Fibroblast of villous mesenchyme (primary cell): ENCODE measurements at places on chromosomes 12 and 14. TPM values are rescaled to one million over a fixed set of nuclear protein-coding genes. Genes with fewer than 3 reads are reported as not detected.

Gene VRTN
- total RNA-seq, result not detected in 2 replicates

Gene CRACR2A
- 9.5 and 15.5 TPM in 2 replicates for total RNA-seq

Gene GDF3
- total RNA-seq, result not detected in 2 replicates

Gene KCNC2
- 0.43 TPM in 1 of 2 replicates, not detected in the other for total RNA-seq

Gene ANO4
- 8.4 and 13.8 TPM in 2 replicates for total RNA-seq

Gene TAS2R9
- not detected in 2 replicates for total RNA-seq

Gene NR4A1
- total RNA-seq, result 2.2 and 2.9 TPM in 2 replicates

Gene DAO
- not detected in 2 replicates for total RNA-seq

Gene SDSL
- total RNA-seq, result 3.5 and 5.2 TPM in 2 replicates

DNA sequence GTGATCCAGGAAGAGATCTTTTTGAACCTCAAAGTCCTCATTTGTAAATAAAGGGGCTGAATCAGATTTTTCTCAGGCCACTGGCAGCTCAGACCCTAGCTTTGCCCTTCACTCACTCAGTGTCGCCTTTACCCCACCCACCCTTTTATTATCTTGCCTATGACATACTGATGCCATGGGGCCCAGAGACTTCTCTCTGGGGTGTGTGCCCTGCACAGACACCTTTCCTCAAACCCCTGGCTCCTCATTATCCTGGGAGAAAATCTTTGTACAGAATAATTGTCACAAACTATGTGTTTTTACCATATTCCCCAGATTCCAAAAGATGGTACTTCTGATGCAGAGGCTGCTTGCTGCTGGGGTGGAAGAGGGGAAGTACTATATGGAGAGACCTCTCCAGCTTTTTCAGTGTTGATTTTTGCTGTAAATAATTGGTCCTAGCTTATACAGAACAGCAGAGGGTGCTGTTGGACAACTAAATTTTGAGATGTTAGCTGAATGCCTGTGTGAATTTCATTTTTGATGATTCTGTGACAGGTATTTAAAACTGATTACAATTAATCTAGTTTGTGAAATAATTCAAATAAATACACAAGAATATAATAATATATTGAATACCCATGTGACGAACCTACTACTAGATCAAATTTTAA is 53.9 kb upstream of the DCD start:
- DNase-seq, result peak; percentile 51

DNA sequence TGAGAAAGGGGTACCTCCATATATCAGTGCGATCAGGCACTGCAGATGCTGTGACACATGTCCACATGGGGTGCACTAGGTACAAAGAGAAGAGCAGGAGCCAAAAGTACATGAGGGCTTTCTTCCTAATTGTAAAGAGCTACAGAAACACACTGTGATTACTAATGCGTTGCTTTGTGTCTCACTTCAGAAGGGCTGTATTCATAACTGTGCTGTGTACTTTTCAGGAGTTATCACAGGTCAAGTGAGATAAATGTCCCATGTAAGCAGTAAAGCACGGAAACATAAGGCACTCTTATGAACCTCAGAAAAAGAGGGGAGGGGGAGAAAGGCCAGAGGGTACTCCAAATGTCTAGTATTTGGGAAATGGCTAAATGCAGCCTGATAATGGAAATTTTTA is 10.6 kb downstream of the SPRING1 start:
- DNase-seq, result no peak

- DNase-seq, result peak; percentile 70
Observed at GRCh38 chr12:18580291-18580690, 157.5 kb downstream of the PLCZ1 start.

GRCh38 chr14:54356172-54356571 is 40.6 kb upstream of the CDKN3 start:
- peak; percentile 60 for DNase-seq

GRCh38 chr12:77584860-77585259 is 245.8 kb upstream of the NAV3 start:
- DNase-seq, result no peak

GRCh38 chr14:77979666-77980351 is 179.9 kb downstream of the ADCK1 start:
- no peak for DNase-seq

DNA sequence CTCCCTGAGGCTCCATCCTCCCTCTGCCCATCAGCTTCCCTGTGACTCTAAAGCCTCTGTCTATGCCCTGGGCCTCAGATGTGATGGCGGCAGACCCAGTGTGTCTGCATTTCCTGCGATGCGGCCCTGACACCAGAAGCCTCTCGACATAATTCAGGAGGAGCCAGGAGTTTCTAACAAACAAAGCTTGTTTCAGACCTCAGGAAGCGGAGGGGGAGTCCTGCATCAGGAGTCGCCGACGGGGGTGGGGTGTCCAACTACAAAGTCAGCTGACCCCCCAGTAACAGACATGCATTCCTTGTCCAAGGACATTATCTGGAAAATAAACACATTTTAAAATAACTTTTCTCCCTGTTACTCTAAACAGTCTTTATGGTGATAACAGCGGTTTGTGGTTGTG is 167.5 kb downstream of the DPF3 start:
- peak; percentile 85 for DNase-seq

DNA sequence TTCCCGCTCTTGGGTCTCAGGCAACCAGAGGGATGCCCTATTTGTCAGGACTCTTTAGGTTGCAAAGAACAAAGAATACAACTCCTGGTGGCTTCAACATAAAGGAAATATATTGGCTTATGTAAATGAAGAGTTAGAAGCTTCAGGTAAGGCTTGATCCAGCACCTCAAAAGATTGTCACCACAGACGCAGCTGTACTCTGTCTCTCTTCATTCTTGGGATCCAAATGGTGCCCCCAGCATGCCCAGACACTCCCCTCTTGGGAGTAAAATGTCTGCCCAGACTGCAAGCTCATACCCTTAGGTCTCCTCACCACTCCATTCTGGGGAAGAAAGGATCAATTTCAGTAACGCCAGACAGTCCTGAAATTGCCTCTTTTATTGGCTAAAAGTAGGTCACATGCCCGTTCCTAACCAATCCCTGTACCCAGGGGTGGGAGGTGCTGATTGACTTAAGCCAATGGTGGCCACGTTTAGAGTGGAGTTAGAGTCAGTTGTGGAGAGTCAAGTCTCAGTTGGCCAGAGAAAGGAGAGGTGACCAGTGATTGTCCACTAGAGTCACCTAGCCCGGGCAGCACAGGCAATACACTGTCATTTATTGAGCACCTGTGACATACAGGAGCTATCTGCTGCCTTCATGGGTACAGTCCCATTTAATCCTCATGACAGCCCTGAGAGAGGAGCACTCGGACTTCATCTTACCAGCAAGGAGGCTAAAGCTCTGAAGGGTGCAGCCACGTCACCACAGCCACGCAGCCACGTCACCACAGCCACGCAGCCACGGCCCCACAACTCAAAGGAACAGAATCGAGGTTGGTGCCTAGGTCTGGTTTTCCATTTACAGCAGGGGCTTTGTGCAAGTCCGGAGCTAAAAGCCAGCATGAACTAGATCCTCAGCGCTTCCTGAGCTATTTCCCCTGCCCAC is 19.7 kb upstream of the BEGAIN start:
- no peak for DNase-seq

DNA sequence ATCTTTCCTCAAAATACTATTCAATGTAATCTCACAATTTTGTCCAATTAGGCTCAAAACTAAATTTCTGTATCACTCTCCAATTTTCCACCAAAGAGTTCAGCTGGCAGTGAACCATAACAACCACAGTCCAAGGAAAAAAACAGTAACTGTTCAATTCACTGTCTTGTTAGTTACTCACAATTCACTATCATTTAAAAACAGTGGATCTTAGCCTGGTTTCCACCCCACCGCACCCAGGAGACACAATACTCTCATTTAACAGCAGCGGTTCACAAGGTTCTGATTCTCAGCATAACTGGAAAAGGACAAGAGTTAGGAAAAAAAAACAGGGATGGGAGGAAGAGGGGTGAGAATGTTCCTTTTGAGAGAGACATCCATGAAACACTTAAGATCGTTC is 40.5 kb downstream of the MED13L start:
- DNase-seq, result no peak

DNA sequence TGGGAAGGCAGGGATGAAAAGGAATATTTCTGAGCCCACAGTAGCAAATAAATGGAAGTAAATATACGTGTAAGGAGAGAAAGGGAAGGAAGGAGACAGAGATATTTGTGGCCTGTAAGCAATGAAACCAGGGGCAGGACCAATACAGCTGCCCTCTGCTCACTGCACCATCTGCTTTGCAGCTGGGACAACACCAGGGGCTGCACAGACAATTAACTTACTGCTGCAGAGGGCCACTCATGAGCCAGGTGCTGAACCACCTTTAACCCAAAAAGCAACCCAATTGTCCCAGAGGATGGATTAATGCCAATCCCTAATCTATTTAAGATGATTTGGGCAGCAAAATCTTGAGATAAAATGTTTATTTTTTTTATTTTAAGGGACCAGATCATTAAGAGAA is 30.6 kb upstream of the TMX1 start:
- no peak for DNase-seq

DNA sequence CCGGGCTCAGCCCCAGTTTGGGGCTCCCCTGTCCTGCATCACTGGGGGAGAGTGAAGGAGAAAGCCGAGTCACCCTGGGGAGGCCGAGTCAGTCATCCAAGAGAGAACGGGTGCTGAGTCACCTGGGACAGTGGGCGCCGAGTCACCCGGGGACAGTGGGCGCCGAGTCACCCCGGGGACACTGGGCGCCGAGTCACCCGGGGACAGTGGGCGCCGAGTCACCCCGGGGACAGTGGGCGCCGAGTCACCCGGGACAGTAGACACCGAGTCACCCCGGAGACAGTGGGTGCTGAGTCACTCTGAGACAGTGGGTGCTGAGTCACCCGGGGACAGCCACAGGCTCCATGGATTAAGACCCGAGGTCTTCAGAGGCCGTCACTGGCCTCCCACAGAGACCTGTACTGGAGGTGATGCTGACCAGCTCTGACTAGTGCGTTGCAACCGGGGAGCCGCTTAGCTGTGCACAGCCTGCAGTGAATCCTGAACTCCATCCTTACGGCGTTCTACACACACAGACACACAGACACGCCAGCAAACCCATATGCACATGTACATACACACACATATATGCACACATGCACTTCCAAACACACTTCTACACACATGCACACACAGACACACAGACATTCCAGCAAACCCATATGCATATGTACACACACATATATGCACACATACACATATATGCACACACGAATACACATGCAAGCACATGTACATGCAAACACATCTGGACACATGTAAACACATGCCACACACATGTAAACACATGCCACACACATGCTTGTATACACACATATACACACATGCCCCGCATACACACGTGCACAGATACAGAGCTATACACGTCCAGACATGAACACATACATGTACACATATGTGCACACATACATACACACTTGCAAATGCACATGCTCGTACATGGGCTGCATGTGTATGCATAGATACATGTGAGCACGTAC is 64.9 kb upstream of the GALNT9 start:
- no peak for DNase-seq

DNA sequence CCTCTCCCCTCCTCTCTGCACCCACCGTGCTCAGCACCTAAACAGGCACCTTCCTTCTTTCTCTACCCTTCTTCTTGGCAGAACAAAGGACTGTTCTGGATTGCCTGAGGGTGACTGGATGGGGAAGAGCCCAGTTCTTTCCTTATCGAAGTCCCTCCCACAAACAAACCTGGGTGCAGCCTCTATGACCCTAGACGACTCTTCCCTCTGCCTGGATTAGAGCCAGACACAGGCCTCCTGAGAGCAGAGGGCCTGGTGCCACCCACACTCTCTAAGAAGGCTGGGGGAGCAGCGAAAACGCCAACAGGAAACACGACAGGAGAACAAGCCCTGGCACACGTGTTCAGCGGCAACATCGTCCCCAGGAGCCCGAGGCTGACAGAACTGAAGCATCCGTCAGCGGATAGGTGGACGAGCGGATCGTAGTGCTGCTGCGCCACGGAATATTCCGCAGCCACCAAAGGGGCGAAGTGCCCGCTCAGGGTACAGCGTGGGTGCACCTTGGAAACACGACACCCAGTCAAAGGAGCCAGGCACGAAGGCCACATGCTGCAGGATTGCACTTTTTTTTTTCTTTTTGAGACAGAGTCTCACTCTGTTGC is 38.0 kb downstream of the RIMBP2 start:
- DNase-seq, result no peak

DNA sequence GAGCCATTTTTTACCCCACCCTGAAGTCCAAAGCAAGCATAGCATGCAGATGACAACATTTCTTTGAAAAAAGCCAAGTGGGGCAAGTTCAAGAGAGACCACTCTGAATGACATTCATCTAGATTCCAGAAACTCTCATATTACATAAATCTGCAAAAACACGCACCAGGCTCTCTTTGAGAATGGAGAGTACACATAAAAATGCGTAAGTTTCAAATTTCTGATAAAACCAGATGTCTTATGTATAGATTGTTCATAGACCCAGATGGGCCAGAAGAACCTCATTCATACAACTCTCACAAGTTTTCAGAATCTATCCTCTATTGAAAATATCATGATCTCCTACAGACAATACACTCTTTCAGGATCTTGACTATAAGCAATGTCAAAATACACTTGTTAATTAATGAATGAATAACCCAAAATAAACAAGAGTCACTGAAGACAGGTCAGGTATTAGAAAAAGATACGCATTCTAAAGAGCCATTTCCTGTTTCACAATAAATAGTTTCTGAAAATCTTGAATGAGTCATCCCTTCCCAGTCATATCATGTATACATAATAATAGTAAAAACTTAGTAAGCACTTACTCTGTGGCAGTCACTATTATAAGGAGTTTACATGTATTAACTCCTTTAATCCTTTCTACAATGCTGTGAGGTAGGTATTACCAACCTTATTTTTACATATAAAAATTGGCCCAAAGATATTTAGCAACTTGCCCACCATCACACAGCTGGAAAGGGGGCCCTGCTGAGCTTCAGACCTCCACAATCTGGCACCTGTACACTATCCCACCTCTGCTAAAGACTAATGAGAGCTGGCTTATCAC is 72.0 kb downstream of the PPP2R5E start:
- peak; percentile 90 for DNase-seq

DNA sequence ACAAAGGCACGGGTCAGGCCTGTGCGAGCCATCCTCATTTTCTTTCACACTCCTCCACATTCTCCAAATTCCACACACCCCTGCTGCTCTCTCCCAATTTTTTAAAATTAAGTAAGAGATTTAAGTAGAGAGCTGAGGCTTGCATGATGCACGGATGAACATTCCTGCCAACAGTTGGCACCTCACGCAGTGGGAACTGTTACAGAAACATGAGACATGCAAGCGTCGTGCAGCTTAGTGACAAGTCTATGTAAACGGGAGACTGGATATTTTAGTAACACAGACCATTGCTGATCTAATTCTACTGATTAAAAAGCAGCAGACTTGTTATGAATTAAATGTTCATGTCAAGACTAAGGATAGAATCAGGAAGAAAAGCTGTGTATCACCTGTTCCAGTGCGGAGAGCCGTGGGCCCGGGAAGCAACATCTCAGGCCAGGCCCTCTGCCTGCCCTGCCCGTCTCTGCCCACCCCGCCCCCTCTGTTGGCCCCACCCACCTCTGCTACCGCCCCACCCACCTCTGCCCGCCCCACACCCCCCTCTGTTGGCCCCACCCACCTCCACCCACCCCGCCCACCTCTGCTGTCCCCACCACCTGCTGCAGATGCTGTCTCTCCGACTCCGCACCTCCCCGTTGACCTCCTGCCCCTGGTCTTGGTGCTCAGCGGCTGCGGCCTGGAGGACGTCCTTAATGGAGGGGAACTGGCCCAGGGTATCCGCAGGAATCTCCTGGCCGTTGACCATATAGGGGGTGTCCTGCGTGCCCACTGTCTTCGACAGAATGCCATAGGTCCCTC is 21.2 kb downstream of the GOLGA3 start:
- no peak for DNase-seq
